ENCODE measurements at places on chromosomes 3 and 15.
A peak's percentile ranks its signal among the peaks of the same experiment; 100 is the strongest.

DNA sequence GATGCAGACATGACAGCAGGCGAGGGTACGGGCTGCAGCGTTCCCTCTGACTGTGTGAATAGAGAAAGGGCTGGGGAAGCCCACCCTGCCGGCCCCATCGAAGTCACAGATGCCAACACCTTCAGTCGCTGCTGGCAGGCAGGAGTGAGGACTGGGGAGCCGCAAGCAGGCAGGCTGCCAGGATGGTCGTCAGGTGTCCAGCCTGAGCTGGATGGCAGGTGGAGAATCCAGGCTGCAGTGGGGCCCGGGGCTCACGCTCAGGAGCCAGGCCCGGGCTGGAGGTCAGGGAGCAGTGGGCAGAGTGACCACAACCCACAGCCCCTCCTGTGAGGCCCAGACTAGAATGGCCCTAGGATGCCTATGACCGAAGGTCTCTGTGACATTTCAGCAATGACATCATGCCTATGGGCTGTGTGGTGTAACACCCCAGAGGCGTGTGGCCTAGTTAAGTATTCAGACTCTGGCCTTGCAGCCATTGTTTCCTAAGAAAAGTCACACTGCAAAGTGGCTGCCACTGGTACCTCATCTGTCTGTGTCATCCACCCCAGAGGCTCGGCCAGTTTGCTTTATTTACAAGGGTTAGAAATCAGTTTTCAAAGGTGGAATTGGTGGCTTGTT is 15.7 kb downstream of the PRR23E start:
- DNase-seq = peak; percentile 50

GRCh38 chr3:29274667-29275066 is 6.2 kb upstream of the RBMS3 start:
- DNase-seq = no peak

DNA sequence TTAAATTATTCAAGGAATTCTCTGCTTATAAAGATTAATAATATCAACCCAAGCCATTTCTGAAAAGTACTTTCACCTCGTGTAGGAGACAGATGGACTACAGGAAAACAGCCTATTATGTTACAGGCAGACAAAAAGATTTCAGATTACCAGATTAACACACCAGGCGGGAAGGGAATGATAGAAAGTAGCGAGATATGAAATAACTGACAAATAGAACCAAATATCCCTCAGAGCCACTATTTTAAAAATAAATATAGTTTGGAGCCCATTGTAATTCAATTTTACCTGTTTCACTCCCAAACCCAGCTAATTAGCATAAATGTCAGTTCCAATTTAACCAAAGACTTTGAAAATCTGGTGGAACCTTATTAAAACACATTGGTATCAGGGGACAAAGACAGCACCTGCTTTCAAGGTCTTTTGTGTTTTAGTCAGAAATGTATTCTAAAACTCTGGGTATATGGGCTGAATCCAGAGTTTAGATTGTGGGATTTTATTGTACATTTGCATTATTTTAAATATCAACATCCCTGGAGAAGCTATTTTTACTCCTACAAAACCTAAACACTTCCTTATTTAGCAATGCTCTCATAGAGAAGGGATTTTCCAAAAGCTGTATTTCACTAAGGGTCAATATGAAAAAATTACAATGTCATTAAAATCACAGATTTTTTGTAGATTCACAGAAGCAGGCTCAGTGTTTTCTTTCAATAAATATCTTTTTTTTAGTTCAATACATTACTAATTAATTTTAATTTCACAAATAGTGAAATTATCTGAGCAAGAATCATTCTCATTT is 138.4 kb downstream of the TNIK start:
- DNase-seq = no peak

- no peak for DNase-seq
Measured at GRCh38 chr3:162491952-162492351, 995.3 kb downstream of the OTOL1 start.

DNA sequence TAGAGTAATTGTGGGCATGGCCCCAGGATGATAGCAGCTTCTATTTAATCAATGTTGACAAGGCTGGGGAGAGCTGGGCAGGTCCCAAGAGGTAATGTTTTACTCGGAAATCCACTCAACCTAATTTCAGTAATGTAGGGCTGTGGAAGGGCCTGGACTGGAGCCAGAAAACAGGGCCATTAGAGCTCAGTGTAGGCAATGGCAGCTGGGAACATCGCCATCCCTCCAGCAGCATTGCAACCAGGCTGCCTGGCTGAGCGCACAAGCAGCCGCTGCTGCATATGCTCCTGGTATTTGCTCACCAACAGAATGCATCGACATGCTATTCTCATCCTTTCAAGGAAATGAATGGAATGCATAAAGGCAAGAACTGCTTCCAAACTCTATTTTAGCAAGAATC is 90.0 kb downstream of the GAP43 start:
- DNase-seq = no peak

DNA sequence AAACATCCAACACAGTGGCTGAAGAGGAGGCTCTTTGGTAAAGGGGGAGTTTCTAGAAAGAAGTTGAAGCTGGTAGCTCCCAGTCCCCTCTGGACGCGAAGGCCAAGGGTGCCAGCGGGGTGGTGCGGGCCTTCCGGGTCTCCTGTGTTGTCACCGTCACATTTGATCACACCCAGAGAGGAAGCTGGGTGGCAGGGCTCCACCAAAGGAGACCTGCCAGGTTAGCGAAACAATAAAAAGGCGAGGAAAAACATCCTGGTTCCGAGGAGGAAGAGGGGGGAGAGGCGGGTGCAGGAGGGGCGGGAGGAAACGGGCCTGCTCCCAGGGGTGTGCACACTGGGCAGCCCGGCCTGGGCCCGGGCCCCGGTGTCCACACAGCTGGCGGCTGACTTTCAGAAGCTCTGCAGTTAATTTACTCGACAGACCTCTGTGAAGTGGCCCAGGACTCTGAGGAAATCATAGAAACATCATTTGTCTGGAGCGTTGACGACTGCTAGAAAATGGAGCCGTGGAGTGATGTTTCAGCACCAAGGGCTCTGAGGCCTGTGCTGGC is 12.1 kb downstream of the HEG1 start:
- DNase-seq = no peak

- no peak for DNase-seq
Measured at GRCh38 chr3:127706312-127706711, 33.6 kb downstream of the ABTB1 start.

DNA sequence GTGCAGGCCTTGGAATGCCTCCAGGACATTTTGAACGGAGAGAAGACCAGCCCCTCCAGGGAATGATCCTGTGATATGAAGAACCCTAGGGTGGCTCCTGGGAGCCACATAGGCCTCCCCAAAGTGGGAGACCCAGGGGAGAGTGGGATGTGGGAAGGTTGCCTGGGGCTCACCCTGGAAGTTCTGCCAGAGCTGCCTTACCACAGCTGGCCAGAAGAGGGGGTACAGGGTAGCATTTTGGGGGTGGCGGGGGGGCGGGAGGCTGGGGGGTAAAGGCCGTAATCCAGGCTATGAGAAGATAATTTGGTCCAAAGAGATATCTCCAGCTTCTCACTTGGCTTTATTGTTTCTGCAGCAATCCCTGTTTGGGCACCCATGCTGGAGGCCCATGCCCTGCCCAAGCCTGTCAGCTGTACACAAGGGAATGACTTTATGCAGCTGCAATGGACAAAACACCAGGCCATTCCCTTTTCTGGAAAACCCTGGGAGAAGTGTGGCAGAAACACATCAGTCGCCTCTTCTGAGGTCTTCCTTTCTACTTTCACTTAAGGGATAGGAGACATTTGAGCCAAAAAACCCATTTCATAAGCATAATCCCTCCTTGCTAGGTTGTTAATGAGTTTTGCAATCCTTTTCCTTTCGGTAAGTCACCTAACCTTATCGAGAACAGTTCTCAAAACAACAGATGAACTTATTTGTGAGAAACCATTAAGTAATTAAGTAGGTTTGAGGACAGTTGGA is 11.0 kb upstream of the MUSTN1 start:
- no peak for DNase-seq

- no peak for DNase-seq
Measured at GRCh38 chr3:52257911-52258310, 12.4 kb downstream of the PPM1M start.

GRCh38 chr3:126452213-126452612 is 23.5 kb downstream of the ZXDC start:
- no peak for DNase-seq

DNA sequence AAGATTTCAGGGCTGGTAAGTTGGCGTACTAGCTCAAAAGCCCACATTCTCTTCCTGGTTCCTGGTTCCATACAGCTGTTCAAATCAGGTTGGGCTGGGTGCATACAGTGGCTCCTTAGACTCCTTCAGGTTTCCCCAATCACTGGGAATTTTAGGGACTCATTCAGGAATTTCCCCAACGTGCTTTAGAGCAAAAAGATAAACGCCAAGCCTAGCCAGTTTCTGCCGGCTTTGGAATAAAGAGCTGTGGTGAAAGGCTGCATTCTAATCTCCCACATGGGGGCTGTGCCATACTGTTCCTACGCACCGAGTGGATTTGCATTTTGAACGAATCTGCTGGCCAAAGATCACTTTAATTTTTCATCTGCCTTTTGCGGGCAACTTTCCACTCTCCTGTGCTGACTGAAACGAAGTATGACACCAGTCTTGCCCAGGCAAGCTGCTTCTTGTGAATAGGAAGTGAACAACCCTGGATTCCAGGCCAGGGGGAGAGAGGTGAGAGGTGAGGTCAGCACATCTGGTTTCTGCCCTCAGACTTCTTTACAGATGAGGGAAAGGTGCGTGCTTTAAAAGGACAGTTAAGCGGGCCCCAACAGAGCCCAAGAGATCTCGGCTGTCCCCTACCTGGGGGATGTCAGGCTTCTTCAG is 184.2 kb upstream of the PDZRN3 start:
- no peak for DNase-seq

- no peak for DNase-seq
Measured at GRCh38 chr15:63090887-63091286, 30.8 kb upstream of the LACTB start.

DNA sequence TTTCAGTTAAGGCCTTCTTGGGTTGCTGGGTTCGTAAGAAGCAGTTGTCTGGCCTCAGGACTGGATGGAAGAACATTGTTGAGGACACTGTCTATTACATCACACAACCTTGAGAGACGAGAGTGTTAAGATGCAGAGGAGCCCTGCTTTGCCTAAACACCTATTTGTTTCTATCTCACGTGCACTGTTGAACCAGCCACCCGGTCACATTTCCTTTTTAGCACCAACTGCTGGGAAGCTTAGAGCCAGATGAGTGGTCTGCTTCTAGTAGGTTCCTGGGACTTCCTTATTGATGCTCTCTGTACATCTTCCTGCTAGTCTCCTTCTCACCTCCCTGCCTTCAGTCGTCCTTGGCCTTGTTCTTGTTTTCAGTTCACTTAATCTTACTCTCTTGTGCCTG is 22.3 kb downstream of the CAND2 start:
- DNase-seq = no peak

DNA sequence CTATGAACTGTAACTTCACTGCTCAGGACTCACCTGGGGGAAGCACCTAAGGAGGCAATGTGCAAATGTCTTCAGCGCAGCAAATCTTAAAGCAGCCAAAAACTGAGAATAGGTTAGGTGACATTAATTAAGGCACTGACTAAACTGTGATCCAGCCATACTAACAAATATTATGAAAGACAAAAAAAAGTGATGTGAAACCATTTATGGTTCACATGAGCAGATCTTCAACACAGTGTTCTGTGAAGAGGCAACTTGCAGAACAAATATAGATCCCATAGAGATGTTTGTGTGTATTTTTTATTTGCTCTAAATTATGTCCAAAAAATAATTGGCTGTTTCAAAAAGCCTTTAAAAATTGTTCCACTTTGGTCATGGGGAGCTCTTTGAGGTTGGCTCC is 24.1 kb upstream of the MITF start:
- DNase-seq = no peak

- DNase-seq = no peak
Measured at GRCh38 chr3:122760453-122761271, 33.0 kb downstream of the HSPBAP1 start.

DNA sequence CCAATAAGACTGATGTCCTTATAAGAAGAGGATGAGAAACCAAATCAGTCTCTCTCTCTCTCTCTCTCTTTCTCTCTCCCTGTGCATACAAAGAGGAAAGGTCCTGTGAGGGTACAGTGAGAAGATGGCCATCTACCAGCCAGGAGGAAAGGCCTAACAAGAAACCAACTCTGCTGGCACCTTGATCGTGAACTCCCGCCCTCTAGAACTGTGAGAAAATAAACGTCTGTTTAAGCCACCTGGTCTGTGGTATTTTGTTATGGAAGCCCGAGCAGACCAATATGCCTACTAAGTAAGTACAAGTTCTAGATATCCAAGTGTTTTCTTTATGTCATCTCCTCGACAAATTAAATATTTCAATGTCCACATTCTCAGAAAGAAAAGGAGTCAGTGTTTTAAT is 44.9 kb upstream of the TMC3 start:
- no peak for DNase-seq

- peak; percentile 99 for DNase-seq
Measured at GRCh38 chr15:84981054-84981710, 474 bp upstream of the PDE8A start.

DNA sequence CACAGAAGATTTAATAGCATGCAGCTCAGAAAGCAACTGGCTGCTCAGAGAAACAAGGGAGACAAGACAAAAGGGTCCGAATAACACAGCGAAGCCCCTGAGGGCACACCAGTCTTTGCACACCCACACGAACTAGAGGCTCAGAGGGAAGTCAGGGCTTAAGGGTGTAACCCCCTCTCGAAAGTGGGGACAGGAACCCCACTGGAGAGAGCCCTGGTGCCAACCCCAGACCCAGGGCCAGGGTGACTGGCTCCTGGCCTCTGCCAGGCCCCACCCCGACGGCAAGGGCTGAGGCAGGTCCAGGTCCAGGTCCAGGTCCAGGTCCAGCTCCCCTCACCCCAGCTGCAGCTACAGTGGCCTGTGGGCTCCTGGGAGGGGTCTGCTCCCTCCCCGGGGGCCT is 10.5 kb upstream of the PRR23E start:
- DNase-seq = no peak

- DNase-seq = no peak
Measured at GRCh38 chr3:135495891-135496290, 469.6 kb upstream of the PPP2R3A start.

- DNase-seq = no peak
Measured at GRCh38 chr3:98038876-98039275, 3.8 kb upstream of the GABRR3 start.

DNA sequence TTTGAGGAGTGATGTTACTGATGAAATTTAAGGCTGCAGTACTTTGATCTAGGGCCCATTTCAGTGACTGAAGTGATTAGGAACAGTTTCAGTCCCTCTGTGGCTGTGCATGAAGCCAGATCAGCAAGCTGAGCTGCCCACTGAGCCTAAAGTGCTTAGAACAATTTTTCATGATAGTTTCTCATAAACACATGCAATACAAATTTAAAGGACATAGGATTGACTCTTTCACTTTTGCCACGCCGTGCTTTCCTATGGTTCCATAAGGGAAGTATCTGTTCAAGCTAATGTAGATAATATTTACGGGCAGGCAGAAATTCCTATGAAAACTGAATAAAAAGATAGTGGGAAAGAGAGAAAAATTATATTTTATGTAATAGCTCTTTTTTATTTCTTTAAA is 10.6 kb downstream of the ANKUB1 start:
- DNase-seq = no peak
